EH (cell line): ENCODE measurements at places on chromosomes 16 and 17.

- DNase-seq: no peak
Observed at GRCh38 chr17:78771758-78772382, 10.2 kb downstream of the CYTH1 start.

DNA sequence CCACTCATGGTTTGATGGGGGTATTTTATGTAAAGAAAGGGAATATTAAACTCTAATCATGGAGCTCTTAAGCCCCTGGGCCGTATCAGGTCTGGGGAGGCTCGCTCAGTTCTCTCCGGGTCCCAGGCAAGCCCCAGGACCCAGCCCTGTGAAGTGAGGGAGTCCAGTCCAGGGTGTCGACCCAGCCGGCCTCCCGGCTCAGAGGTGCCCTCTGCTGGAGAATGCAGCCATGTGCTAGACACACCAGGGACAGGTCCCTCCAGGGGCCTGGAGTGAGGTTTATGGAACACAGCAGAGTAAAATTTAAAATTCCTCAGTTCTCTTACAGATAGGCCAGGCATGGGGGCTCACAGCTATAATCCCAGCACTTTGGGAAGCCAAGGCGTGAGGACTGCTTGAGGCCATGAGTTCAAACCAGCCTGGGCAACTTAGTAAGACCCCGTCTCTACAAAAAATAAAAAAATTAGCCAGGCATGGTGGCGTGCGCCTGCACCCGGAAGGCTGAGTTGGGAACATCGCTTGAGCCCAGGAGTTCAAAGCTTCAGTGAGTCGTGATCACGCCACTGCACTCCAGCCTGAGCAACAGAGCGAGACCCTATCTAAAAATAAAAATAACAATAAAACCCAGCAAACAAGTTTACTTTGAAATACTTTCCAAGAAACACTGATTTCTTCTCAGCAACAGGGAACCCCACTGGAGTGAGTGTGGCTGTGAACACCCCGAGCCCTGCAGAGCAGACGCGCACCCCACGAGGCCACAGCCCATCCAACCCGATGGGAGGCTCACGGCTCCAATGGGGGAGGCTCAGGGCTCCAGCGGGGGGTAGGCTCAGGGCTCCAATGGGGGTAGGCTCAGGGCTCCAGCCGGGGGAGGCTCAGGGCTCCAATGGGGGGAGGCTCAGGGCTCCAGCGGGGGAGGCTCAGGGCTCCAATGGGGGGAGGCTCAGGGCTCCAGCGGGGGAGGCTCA, 72.2 kb downstream of the ZNF778 start:
- DNase-seq: peak; percentile 73

DNA sequence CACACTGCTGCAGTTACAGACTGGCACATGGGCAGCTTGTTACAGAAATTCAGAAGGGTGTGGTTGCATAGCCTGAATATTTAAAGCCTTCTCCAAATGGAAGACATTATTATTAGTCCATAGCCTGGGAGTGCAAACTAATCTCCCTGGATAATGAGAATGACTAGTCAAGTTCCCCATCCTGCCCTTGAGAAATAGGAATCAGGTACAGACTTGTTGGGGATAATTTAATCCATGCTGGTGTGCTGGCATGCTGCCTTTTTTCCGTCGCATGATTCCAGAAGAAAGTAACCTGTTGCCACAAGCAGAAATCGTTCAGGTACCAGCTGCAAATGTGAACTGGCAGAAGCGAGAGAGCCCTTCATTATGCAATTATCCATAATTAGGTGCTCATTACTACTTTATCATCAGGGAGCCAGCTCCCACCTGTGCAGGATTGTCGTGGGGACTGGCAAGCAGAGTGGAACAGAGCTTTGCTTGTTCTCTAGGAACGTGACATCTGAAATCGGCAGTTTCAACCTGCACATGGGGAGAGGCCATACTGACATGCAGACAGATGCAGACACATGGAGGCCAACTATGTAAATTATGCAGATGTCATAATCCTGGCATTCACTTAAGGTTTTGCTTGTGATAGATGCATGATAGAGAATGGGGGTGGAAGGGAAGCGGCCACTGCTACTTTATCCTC, 419.4 kb downstream of the PMP22 start:
- peak; percentile 45 for DNase-seq

- DNase-seq: no peak
Observed at GRCh38 chr17:38369124-38369886, 17.7 kb downstream of the SOCS7 start.

GRCh38 chr16:22739077-22739476, 74.9 kb upstream of the HS3ST2 start:
- no peak for DNase-seq

- DNase-seq: no peak
Observed at GRCh38 chr16:53905028-53905427, 201.1 kb downstream of the FTO start.

- DNase-seq: no peak
Observed at GRCh38 chr17:72943826-72944689, 148.4 kb downstream of the SLC39A11 start.

- DNase-seq: no peak
Observed at GRCh38 chr17:81228834-81229665, 6.3 kb upstream of the CEP131 start.

- no peak for DNase-seq
Observed at GRCh38 chr16:54165174-54165911, 121.2 kb downstream of the IRX3 start.

DNA sequence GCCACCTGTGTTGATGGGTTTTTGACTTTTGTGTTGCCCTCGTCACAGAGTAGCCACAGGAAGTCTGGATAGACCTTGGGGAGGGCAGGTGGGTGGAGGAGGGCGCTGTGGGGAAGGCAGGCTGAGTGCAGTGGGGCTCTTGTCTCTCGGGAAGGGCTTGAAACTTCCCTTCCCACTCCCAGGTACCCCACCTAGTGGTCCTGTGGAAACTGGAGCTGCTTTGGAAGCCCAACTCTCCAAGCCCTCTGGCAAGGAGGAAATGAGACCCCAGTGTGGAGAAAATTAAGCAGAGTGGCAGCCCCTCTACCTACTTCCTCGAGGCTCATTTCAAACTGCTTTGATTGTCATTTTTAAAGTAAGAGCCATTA, 9.2 kb downstream of the CA5A start:
- DNase-seq: no peak

- DNase-seq: peak; percentile 68
Observed at GRCh38 chr17:42180922-42181850, at the start of gene KCNH4. Gene KCNH4, minus strand, starts transcription at chr17:42181142. Its CDS starts 197 bp downstream, at chr17:42180945.

DNA sequence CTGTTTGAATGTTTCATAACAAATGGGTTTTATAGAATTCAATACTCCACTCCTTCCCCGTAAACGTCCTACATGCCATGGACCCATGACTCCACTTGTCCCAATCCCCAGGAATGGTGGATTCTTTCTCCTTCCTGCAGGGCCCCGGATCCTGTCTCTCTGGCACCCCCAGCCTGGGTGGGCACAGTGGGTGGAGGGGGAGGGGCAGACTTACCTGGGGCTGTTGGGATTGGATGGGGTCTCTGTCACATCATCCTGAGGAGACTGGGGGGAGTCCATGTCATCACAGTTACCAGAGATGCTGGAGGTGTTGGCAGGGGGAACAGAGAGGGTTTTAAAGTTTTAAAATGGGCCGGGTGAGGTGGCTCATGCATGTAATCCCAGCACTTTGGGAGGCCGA, 13.2 kb downstream of the TRPV3 start:
- DNase-seq: no peak

- peak; percentile 60 for DNase-seq
Observed at GRCh38 chr16:75491876-75492275, 3.4 kb downstream of the CHST6 start.

- DNase-seq: peak; percentile 14
Observed at GRCh38 chr17:43169561-43170139, 1.4 kb upstream of the NBR1 start.

- no peak for DNase-seq
Observed at GRCh38 chr16:48682971-48683370, 73.0 kb upstream of the N4BP1 start.

GRCh38 chr17:73492821-73493814, 151.1 kb downstream of the SDK2 start:
- no peak for DNase-seq

GRCh38 chr16:79400462-79401149, 199.9 kb downstream of the MAF start:
- DNase-seq: no peak

DNA sequence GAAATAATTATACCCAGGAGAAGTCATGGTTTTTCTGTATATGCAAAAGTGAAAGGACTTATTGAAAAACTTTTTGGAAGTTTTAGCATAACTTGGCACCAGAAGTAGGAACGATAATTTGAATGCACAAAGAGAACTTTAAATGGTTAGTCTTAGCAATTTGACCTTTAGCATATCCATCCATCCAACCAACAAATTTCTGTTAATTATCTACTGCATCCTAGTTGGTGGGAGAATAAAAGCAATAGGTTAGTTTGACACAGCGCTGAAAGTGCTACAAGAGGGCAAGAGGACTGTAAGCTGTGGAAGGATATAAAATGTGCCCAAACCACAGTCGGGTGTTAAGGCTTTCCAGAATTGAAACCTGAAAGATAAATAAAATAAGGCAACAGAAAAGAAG, 17.6 kb downstream of the SPAG9 start:
- DNase-seq: no peak

- no peak for DNase-seq
Observed at GRCh38 chr16:20075243-20075642, 1.6 kb upstream of the GPR139 start.

DNA sequence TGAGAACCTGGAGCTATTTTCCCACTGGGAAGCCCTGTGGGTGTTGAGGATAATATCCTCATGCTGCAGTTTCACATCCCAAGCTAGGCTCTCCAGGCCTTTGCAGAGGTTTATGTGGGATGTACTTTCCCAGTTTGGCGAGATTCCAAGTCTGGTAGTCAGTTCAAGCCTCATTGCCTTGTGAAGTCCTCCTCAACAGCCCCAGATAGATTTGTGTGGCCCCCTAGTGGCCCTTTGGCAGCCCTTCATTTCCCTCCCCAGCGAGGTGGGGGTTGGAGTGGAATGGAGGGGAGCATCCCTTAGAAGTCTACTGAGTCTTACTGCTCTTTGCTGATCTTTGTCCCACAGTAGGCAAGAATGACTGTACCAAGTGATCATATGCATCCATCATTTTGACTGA, 137.9 kb downstream of the CDH11 start:
- peak; percentile 90 for DNase-seq

DNA sequence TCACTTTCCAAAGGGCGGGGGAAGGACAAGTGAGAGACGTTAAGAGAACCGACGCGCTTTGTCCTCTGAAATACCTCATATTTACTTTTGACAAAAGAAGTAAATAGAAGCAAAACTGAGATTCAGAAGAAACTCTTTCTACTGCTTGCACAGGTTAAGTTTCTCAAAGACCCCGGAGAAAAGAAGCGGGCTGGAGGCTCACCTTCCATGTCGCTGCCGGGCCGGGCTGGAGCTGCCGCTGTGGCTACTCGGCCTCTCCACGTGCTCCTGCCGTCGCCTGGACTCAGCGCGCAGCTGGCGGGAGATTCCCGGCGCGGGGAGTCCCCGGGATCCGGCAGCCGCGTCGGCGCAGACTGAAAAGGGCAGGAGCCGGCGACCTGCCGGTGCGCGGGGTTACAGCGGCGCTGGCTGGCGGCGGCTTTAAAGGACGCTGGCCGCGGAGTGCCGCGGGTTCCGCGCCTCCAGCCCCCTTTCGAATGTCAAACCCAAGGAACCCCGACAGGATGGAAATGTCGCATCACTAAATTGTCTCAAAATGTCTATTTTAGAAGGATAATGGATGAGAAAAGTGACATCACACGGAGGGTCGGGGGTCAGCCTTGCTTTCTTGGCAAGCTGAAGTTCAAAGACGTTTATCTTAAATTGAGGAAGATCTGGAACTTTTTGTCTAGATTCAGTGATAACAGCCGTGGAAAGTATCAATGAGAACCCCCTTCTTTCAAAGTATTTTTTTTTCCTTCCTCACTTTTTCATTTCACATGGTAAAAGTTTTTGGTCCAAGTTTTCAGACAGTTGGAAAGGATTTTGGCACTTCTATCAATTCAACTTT, at the start of gene IKZF3:
TSS of gene IKZF3 (minus strand) at position 395 of the 829 bp plus-strand sequence. CDS start at position 209, 186 bp downstream.
- peak; percentile 9 for DNase-seq

GRCh38 chr16:31404353-31405064, 11.4 kb downstream of the ITGAD start:
- peak; percentile 30 for DNase-seq

- DNase-seq: no peak
Observed at GRCh38 chr17:39239640-39240314, 14.0 kb upstream of the STAC2 start.

DNA sequence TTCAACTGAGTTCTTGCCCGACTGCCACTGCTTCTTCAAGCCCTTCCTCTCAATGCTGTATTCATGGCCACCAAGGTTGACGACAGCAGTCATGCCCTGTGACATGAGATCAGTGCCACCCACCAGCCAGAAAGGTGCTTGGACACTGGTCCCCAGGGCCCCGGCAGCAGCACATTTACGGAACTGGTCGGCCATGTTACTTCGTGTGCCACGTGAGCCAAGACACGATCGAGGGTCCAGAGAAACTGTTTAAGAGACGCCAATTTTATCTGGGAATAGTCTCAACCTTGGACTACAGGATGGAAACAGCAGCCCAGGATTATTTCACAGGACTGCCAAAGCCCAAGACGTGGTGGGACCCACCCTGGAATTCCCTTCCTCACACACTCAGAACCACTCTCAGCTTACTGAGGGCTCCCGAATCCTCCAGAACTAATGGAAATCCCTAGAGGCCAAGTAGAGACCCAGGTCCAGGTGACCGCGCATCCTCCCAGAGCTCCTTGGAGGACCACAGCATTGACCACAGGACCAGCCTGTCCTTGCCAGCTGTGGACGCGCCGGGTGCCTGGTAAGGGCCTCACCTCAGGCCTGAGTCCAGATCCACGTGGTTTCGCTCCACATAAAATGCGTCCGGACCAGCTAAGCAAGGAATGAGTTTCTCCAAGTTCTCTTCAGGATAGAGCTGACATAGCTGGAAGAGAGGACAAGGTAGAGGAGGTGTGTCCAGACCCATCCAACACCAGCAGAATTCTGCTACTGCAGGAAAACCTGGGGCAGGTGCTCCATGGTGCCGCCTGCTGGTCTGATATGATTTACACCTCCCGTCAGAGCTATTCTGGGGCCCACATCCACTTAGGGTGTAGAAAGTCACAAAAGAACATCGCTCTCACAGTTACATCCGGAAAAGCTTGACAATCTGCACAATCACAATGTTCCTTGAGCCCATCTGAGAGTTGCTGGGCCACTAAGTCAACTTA, 28.2 kb downstream of the MAP1LC3B start:
- no peak for DNase-seq

DNA sequence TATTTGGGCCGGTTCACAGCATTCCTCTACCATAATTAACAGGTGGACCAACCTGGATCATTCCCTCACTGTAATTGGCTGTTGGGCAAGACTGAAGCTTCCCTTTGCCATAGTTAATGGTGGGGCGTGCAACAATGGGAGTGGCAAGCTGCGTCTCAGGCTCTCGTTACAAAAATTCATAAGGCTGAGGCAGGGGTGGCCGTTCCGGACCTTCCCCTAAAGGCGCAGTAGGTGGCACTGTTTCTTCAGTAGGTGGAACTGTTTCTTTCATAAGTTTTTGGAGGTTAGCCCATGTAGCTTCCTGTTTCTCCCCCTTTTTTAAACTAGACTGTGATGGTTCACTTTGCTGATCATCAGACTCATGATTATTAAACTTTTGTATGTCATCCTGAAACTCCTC, 17.0 kb upstream of the TMC5 start:
- DNase-seq: no peak

GRCh38 chr17:17121162-17121561, 78.9 kb downstream of the MPRIP start:
- DNase-seq: no peak
